Stimulated activated CD4-positive, alpha-beta T cell treated with anti-CD3 and anti-CD28 coated beads, Interleukin-15, amount 100 ng/mL, for 1 hour (primary cell): ENCODE measurements at places on chromosomes 7 and 10.

DNA sequence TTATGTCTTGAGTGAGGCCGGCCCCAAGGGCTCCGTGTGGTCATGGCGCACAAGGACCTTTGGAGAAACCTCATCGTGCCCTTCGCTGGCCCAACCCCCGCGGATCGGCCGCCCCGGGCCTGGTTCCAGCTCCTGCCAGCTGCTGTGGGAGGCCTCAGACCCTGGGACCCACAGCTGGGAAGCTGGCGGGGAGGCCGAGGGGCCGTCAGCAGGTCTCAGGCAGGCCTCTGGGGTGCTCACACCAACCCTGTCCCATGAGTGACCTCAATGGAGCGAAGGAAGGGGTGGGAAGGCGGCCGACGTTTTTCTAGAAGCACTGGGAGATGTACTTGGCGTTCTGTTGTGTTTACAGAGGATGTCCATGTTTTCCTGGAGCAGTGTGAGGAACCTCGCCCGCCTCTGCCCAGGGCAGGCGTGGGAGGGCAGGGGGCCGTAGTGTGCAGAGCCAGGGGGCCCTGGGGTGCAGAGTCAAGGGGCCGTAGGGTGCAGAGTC is 18.6 kb upstream of the ADGRA1 start:
- DNase-seq, result no peak

DNA sequence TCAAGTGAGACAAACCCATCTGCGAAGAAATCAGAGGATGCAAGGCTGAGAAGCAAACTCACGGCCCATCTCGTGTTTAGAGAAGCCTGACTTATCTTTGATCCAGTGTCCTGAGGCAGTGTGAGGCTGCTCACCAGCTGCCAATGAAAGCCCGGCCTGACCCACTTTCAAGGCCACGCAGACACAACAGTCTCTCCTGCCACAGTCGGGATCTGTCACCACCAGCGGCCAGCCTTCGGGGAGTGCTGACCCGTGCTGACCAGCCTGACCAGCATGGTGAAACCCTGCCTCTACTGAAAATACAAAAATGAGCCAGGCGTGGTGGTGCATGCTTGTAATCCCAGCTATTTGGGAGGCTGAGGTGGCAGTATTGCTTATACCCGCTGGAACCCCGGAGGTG is 7.4 kb upstream of the DNAJB6 start:
- DNase-seq, result no peak

- DNase-seq, result no peak
These were observed 51.0 kb downstream of the POLR3A start for GRCh38 chr10:77978360-77978759.

DNA sequence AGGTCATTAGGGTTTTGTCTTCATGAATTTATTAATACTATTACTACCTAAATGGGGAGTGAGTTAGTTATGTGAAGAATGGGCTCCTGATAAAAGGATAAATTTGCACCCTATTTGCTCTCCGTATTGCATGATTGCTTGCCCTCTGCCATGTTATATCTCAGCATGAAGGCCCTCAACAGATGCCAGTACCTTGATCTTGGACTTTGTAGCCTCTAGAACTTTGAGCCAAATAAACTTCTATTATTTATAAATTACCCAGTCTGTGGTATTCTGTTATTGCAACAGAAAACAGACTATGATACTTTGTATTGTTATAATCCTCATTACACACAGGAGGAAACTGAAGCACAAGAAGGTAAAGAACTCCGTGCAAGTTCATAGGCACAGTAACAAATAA is 150.8 kb downstream of the AGMO start:
- no peak for DNase-seq

GRCh38 chr10:99042051-99042771 is 193.4 kb downstream of the HPSE2 start:
- DNase-seq, result no peak
